CD14-positive monocyte (primary cell): ENCODE measurements at places on chromosomes 4 and X. TPM values are rescaled to one million over a fixed set of nuclear protein-coding genes. Genes with fewer than 3 reads are reported as not detected.

DNA sequence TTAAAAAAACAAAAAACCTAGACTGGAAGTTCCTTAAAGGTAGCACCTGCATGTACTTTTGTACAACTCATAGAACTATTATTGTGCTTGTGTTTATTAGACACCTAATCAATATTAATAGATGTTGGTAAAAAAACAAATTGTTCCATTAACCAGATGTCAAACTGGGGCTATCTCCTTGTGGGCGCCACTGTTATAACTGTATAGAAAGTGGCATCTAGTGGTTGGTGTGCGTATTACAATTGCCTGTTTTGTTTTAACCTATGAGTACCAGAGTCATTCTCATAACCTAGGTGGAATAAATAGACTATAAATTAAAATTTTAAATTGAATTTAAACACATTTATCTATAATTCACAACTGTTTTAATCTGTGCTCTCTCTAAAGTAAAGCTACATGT, 97.4 kb downstream of the COL4A5 start:
- no peak for DNase-seq

- no peak for DNase-seq
Observed at GRCh38 chrX:108442901-108443464, 3.3 kb downstream of the COL4A5 start.

GRCh38 chr4:112141366-112142138, 3.7 kb upstream of the FAM241A start:
- DNase-seq, result no peak

Gene MEPE
- not detected for polyA plus RNA-seq

DNA sequence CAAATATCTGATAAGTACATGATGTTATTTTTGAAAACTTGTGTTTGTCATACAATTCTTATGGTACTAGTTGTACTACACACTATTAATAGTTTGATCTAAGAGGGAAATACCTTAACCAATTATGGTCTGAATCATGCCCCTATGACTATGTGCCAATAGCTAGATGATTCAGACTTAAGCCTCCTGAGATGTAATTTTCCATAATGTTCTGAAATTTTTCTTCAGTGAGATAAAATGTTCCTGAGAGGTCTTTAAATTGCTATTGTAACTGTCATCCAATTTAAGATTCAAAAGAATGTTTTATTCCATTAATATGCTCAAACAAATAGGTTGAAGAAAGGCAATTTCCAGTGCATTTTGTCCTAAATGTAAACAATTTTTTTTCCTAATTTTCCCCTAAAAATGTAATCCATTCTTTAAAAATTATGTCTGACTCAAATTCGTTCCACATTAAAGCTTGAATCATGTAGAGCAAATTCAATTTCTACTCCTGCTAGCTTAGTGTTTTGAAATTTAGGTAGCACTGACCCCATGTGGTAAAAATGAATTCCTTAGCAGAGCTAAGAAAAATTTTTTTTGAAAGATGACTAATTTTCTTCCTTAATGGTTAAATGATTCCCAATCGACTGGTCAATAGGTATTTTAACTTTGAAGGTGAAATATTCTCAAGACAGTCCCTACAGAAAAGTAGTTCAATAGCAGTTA, 49.1 kb downstream of the APOOL start:
- no peak for DNase-seq

GRCh38 chrX:116267511-116268040, 97.0 kb downstream of the AGTR2 start:
- no peak for DNase-seq

DNA sequence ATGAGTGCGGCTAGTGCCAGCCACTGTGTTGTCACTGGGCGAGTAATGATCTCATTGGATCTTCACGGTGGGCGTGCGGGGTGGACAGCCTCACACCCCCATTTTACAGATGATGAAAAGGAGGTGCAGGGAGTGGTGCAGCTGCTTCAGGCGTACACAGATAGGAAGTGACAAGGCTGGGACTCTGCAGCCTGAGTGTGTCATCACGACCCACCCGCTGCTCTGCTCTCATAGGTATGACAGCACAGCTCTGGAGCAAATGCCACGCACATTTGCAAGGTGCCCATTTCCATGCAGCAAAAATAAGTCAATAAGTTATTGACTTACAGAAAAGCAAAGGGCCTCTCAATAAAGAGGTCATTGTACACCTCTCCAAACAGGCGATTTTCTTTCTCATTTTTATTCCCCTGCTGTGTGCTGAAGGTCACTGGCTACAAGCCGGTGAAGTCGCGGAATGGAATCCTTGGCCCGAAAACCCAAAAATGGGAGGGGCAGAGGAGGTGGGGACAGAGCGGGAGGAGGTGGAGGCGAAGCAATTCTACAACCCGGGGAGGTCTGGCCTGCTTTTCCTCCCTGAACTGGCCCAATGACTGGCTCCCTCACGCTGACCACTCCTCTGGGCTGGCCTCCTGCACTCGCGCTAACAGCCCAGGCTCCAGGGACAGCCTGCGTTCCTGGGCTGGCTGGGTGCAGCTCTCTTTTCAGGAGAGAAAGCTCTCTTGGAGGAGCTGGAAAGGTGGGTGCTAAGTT, at the start of gene SOD3:
Gene SOD3 (plus strand): TSS at position 658 of the 750 bp plus-strand sequence. CDS start 3,949 bp downstream, outside the sequence.
- DNase-seq, result no peak

Gene NAA11
- polyA plus RNA-seq, result not detected

DNA sequence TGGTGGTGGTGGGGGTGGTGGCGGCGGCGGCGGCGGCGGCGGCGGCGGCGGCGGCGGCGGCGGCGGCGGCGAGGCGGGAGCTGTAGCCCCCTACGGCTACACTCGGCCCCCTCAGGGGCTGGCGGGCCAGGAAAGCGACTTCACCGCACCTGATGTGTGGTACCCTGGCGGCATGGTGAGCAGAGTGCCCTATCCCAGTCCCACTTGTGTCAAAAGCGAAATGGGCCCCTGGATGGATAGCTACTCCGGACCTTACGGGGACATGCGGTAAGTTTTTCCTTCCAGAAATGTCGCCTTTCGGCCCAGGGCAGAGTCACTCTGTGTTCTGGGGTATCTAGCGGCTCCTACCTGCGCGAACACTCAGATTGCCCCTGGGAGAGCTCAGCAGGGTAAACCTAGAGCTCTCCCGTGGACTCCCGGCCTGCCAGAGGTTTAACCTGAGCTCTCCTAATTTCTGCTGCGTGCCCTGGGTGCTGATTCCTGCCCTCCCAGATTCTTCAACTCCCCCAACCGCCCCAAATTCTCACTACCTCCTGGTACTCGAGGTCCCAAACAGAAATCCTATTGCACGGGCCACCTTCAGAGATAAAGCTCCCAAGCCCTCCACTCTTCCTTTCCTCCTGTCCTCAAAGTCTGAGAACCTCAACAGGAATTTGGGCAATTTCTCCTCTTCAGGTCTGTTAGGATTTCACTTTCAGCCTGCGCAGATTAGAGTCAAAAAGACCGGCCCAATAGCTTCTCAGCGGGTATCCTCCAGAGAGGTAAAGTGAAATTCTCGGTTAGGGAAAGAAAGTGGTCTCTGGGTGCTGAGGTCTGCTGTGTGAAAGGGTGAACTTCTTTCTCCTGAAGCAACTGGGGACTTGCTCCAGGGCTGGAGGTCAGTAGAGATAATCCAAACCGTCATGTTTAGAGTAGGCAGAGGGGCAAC, 2.9 kb downstream of the AR start:
- DNase-seq, result no peak

- no peak for DNase-seq
Observed at GRCh38 chrX:123731987-123732669, 724 bp downstream of the THOC2 start.

Gene RHOXF2B
- polyA plus RNA-seq, result 0.05 TPM

DNA sequence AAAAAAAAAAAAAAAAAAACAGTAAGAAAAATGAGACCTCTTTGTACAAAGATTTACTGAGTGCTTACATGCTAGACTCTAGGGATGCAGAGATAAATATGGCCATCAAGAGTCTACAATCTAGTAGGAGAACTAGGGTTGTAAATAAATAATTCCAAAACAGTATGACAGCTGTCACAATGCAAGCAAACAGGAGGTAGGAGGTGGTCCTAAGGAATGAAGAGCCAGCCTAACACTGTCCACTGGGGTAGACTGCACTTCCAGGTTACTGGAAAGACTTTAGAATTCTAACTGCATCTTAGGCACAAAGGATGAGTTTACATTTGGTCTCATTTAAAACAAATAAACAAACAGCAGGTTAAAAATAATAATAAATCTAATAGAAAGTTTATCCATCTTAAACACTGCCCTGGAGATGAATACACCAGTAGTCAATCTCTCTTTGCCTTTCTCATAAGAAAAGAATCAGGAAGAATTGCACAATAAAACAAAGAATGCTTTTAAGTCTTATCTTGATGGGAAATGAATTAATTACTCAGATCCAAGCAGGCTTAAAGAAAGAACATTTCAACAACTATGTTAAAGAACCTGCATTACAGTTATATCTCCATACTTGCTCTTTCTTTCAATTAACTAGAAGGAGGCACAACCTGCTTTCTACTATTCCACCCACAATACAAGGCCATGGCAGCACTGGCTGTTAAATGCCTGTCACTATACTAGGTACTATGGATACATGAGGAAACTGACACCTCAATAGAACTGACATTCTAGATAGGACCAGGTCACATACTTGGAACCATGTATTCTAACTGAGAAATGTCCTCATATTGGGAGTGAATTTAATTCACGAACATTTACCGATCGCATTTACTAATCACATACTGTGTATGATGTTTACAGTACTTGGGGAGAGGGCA, 12.7 kb downstream of the ADGRA3 start:
- no peak for DNase-seq

GRCh38 chr4:83318666-83319065, 16.0 kb downstream of the HPSE start:
- peak; percentile 45 for DNase-seq

Gene CT45A2
- not detected in 2 replicates for polyA plus RNA-seq

DNA sequence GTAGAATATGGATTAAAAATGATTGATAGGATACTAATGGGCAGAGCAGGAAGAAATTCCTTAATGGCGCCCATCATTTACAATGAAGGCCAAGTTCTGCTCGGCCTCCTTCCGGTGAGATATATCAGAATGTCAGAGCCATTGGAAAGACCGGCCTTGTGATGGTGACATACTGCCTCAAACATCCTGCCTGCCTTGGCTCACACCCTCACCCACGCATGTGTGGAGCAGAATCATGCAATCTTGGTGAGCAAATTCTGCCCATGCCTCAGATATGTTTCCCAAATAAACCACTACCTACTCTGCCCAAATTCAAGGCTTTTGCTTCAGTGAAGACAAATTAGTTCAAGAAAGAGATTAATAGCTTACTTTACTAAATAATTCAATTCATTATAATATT, 163.3 kb downstream of the MID1 start:
- DNase-seq, result no peak

- DNase-seq, result no peak
Observed at GRCh38 chr4:6296026-6296425, 26.4 kb downstream of the WFS1 start.

Gene TKTL2
- not detected for polyA plus RNA-seq

- no peak for DNase-seq
Observed at GRCh38 chrX:24243188-24243587, 70.7 kb downstream of the SUPT20HL2 start.

Gene ANOS1
- 0.18 TPM for polyA plus RNA-seq

DNA sequence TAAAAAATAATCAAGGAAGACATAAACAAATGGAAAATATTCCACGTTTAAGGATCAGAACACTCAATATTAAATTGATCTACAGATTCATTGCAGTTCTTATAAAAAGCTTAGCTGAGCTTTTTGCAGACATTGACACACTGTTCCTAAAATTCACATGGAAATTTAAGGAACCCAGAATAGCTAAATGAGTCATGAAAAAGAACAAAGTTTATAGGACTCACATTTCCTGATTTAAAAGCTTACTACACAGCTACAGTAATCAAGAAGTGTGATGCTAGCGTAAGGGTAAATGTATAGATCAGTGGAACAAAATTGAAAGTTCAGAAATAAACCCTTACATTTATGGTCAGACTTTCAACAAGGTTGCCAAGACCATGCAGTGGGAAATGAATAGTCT, 33.1 kb downstream of the NSUN7 start:
- no peak for DNase-seq

Gene MMAA
- 2.5 TPM for polyA plus RNA-seq

DNA sequence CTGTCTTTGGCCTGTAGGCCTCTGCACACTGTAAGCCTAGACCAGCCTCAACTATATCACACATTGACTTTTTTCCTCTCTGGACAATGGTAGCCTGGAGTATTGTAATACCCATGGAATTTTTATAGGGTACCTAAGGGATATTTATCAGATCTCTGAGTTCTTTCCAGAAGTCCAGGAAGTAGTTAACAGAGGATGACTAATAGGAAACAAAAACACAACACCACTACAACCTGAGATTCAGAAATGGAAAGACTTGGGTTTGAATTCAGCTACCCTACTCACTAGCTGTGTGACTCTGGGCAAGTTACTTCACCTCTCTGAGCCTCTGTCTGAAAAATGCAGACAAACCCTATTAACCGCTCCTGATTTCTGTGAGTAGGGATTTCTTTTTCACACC, 7.7 kb upstream of the STX18 start:
- no peak for DNase-seq

DNA sequence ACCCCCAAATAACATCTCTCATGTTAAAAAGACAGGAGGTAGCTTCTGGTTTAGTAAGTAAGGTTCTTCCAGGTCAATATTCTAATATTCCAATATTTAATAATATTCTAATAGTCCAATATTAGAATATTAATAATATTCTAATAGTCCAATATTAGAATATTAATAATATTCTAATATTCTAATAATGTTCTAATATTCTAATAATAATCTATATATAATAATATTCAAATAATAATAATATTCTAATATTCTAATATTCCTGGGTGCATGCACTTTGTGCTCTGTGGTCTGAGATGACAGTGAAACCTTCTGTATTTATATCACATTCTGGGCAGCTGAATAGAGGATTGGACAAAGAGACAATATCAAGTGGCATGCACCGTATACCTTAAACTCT, 96.1 kb downstream of the PCDH10 start:
- DNase-seq, result no peak

GRCh38 chrX:101552714-101553113, 2.4 kb downstream of the ARMCX1 start:
- DNase-seq, result no peak

DNA sequence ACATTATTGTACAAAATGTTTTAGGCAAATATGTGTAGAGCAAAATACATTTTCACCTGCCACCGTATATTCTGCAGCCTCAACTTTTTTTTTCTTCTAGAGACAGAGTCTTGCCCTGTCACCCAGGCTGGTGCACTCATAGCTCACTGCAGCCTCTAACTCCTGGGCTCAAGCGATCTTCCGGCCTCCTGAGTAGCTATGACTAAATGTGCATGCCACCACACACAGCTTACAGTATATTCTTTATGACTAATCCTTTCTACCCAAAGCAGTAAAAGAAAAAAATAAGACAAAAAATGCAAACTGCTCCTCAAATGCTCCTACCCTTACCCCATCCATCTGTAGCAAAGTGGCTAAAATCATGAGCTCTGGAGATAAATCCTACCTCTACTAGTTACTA, 426.3 kb downstream of the KCNIP4 start:
- DNase-seq, result no peak

Gene PLK4
- polyA plus RNA-seq, result 0.38 TPM

Gene DCUN1D4
- 6.9 TPM for polyA plus RNA-seq

DNA sequence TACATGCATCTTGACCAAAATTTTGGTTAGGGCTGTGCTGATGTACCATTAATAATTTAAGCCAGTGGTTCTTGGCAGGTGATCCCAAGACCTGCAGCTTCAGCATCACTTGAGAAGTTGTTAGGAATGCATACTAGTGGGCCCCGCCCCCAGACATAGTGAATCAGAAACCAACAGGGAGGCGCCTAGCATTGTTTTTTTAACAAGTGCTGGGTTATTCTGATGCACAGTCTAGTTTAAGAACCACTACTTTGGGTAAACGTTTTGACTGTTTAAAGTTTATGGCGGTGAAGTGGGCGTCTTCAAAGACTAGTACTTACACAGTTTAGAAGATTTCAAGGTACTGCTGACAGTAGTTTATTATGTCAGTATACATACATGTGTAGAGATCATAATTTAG, 23.6 kb downstream of the FAM199X start:
- DNase-seq, result no peak
